ENCODE measurements at places on chromosomes 7 and 10.

GRCh38 chr7:2540133-2540532 is 15.2 kb downstream of the BRAT1 start:
- DNase-seq = no peak

- peak; percentile 51 for DNase-seq
These were observed 22.3 kb upstream of the RHBDD2 start for GRCh38 chr7:75856536-75856935.

GRCh38 chr7:119943942-119944600 is 328.9 kb upstream of the KCND2 start:
- DNase-seq = no peak

DNA sequence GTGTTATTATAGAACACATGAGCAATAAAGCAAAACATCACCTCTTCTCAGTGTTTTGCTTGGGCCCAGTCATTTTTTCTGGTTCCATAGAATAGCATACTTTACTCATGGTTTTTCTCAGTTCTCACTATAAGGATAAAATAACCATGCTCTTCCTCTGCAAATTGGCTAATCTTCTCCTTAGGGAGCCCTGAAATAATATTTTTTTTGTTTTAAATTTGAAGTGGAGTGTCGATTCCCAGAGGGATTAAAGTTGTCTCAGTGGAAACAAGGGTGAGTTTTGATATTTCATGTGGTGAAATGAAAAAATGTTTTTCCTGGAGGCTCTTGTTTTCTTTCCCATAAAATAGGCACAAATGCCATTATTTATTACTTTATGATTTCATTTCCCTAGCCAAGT is 127.3 kb downstream of the NOC3L start:
- DNase-seq = no peak

- DNase-seq = no peak
These were observed 3.7 kb upstream of the MCU start for GRCh38 chr10:72688208-72688651.

GRCh38 chr10:26881600-26882331 is 21.0 kb upstream of the ABI1 start:
- DNase-seq = no peak

DNA sequence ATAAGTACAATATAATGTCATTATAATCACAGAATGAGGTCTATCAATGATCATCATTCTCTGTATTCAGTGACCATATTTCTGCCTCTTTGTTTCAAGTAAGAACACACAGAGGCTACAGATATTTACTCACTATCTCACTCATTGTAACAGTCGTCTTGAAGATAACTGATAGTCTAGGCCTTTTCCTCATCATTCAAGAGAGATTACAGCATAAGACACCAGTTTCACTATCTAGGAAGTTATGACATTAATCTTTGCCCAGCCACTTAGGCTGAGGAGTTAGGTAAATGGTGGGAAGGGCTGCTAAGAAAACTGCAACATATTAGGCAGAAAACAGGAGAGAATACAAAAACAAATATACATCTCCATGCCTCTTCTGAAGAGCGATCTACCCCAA is 125.3 kb downstream of the CHCHD3 start:
- no peak for DNase-seq
